Endodermal cell (in vitro differentiated cells): ENCODE measurements at places on chromosomes 2 and 18. TPM values are rescaled to one million over a fixed set of nuclear protein-coding genes. Genes with fewer than 3 reads are reported as not detected.

- DNase-seq, result no peak
- H3K27ac ChIP-seq, result no peak overlapping the region
- no peaks in the 10 kb centered on the region for H3K4me1 ChIP-seq
These were observed 125.9 kb downstream of the ANTXR1 start for GRCh38 chr2:69138793-69139459.

- no peak overlapping the region for H3K27ac ChIP-seq
- H3K4me3 ChIP-seq, result no peak overlapping the region
- H3K4me1 ChIP-seq, result no peaks in the 10 kb centered on the region
These were observed 23.1 kb upstream of the FAHD2A start for GRCh38 chr2:95379371-95379831.

GRCh38 chr18:22841840-22842239 is 91.3 kb upstream of the RBBP8 start:
- peaks cover 9% of the 10 kb centered on the region for H3K4me1 ChIP-seq
- H3K27ac ChIP-seq, result no peak overlapping the region
- H3K27me3 ChIP-seq, result no peaks in the 10 kb centered on the region
- no peak overlapping the region for H3K4me3 ChIP-seq

GRCh38 chr2:108909275-108909823 is 79.7 kb downstream of the EDAR start:
- DNase-seq, result peak; percentile 40
- H3K27me3 ChIP-seq, result no peaks in the 10 kb centered on the region
- H3K27ac ChIP-seq, result no peak overlapping the region

DNA sequence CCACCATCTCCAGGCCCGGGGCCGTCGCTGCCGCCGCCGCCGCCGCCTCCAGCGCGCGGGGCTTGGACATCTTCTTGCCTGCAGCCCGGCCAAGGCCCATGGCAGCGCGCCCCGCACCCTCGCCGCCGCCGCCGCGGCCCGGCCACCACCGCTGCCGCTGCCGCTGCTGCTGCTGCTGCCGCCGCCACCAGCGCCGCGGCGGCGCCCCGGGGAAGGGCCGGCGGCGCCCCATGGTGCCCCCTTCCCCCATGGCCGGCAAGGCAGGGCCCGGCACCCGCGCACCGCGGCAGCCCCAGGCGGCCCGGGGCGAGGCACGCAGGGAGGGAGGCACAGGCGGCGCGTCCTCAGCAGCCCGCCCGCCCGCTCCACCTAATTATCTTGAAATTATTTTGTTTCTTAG is 3057.4 kb downstream of the RPIA start:
- H3K4me1 ChIP-seq, result no peaks in the 10 kb centered on the region
- DNase-seq, result no peak
- peaks cover 5% of the 10 kb centered on the region for H3K27me3 ChIP-seq
- H3K4me3 ChIP-seq, result no peak overlapping the region
- no peak overlapping the region for H3K27ac ChIP-seq
- H3K36me3 ChIP-seq, result no peaks in the 10 kb centered on the region

DNA sequence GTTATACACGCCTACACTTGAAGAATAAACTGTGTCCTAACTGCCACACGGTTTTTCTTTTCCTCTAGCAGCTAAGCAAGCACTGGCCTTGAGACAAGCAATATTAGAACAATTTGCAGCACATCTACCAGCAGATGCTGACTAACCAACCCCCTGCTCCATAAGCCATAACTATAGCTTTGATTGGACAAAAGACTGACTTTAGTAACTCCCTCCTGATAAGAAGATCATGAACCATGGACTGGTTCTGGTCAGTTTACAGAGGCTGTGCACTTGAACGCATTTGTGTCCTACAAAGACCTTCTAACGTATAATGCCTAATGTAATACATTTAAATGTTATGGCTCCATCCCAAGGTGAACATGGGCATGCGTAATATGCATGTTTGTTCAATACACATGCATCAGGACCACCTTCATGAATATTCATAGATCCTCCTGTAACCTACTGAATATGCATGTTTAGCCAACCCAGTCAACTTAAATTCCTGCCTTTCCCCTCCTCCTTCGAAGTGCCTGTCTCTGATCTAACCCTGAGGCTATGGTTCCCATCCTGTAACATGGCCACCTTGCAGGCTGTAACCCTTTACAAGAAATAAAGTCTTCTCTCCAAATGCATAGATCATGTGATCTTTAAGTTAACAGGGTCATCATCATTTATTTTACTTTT is 26.5 kb downstream of the SLC4A5 start:
- H3K27ac ChIP-seq, result no peak overlapping the region
- H3K4me3 ChIP-seq, result no peak overlapping the region
- DNase-seq, result no peak
- H3K27me3 ChIP-seq, result no peaks in the 10 kb centered on the region
- H3K36me3 ChIP-seq, result no peaks in the 10 kb centered on the region

GRCh38 chr2:11411768-11412448 is 54.1 kb downstream of the E2F6 start:
- peak; percentile 81 for DNase-seq
- H3K4me3 ChIP-seq, result no peak overlapping the region
- H3K36me3 ChIP-seq, result no peaks in the 10 kb centered on the region
- H3K27me3 ChIP-seq, result no peaks in the 10 kb centered on the region
- H3K27ac ChIP-seq, result no peak overlapping the region
- H3K4me1 ChIP-seq, result no peaks in the 10 kb centered on the region

DNA sequence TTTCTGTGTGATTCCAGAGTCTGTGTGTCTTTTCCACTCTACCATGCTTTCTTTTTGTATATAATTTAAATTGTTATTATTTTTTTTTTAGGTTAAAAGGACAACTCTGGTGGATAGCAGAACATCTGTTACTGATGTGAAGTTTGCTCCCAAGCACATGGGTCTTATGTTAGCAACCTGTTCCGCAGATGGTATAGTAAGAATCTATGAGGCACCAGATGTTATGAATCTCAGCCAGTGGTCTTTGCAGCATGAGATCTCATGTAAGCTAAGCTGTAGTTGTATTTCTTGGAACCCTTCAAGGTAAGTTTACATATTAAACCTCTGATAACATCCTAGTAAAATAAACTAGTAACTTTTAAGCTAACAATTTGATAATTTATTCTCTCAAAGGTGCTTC is 15.3 kb downstream of the SEH1L start:
- H3K36me3 ChIP-seq, result peaks cover 79% of the 10 kb centered on the region
- H3K27ac ChIP-seq, result no peak overlapping the region
- DNase-seq, result no peak
- no peaks in the 10 kb centered on the region for H3K27me3 ChIP-seq

GRCh38 chr2:96241900-96242611 is 23.7 kb downstream of the TMEM127 start:
- DNase-seq, result no peak
- H3K27ac ChIP-seq, result no peak overlapping the region
- no peaks in the 10 kb centered on the region for H3K36me3 ChIP-seq
- H3K4me3 ChIP-seq, result no peak overlapping the region

GRCh38 chr2:113283704-113284284 is 5.1 kb upstream of the PAX8 start:
- no peak overlapping the region for H3K4me3 ChIP-seq
- no peaks in the 10 kb centered on the region for H3K36me3 ChIP-seq
- no peaks in the 10 kb centered on the region for H3K4me1 ChIP-seq
- H3K27ac ChIP-seq, result no peak overlapping the region

DNA sequence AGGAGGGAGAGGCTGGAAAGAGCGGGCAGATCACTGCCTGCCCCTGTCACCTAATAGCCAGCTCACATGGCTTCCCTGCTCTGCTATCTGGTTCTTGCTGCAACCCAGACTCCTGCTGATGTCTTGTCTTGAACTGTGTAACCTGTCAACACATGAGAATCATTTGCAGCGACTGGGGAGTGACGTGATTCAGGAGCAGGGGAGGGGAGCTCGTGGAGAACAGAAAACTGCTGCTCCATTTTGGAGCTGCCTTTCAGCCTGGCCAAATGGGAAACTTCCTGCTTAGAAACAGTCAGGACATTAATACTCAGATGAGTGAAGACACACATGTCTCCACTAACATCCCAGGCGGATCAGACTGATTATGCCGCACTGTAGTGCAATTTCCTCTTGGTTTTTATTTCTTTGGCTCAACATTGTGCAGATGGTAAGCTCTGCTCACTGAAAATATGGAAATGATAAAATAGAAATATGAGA is 38.1 kb downstream of the RPL37A start:
- no peak overlapping the region for H3K4me3 ChIP-seq
- H3K4me1 ChIP-seq, result no peaks in the 10 kb centered on the region
- H3K36me3 ChIP-seq, result no peaks in the 10 kb centered on the region
- H3K27me3 ChIP-seq, result no peaks in the 10 kb centered on the region

GRCh38 chr2:10360850-10361588 is 58.3 kb downstream of the HPCAL1 start:
- no peaks in the 10 kb centered on the region for H3K36me3 ChIP-seq
- DNase-seq, result no peak
- no peak overlapping the region for H3K4me3 ChIP-seq
- peaks cover 11% of the 10 kb centered on the region for H3K4me1 ChIP-seq
- H3K27ac ChIP-seq, result no peak overlapping the region

DNA sequence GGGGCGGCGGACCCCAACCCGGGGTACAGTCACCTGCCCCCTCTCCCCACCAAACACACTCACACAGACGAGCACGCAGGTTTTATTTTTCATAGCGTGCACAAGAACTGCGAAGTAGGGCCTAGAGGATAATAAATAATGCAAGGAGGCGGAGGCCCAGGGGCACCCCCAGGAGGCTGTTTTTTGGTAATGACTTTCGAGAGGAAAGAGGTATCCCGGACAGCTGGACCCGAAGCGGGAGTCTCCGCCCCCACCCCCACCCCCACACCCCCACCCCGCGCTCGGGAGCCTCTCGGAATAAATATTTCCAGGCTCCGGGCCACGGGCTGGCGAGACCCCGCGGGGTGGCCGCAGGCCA is 3.4 kb downstream of the CYP26B1 start:
- peaks cover 99% of the 10 kb centered on the region for H3K27me3 ChIP-seq
- no peaks in the 10 kb centered on the region for H3K4me1 ChIP-seq
- H3K27ac ChIP-seq, result no peak overlapping the region
- H3K4me3 ChIP-seq, result no peak overlapping the region

DNA sequence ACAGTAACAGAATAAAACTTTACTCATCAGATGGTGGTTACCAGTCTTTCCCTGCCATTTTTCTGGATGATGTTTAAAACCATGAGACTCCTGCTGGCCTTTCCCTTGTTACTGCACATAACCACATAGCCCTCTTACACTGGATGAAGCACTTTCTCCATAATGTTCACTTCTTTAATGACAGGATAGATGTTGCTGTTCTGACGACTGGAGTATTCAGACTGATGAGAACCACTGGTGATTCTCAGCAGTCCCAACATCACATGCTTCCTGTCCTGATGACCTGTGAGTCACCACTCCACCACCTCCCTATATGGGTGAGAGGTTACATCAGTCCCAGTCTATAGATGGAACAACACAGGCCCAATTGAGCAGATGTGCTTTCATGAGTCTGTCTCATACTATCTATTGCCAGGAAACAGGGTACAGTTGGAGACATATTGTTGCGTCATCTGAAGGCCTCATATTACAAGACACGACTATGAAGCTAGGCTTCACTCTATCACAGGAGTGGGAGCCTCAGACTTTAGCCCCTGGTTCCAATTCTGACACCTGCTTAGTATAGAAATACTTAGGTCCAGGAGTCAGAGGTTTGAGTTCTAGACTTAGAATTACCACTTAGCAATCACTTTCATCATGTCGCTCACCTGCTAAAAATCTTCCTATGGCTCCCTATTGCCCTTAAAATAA is 145.7 kb upstream of the KLF7 start:
- DNase-seq, result no peak
- peaks cover 4% of the 10 kb centered on the region for H3K4me1 ChIP-seq
- no peaks in the 10 kb centered on the region for H3K27me3 ChIP-seq
- H3K27ac ChIP-seq, result peak overlapping the region; percentile 52
- no peak overlapping the region for H3K4me3 ChIP-seq

DNA sequence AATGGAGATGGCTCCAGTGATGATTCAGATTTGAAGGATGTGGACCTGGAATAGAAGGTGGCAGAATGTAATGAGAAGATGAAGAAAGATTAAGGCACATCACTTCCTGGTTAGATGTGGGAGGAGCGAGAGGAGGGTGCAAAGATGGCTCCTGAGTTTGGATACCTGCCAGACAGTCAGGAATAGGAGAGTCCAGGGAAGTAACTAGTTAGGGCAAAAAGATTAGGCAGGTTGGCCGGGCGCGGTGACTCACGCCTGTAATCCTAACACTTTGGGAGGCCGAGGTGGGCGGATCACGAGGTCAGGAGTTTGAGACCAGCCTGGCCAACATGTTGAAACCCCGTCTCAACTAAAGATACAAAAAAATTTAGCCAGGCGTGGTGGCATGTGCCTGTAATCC is 5.6 kb downstream of the C2orf74 start:
- no peak overlapping the region for H3K4me3 ChIP-seq
- peaks cover 37% of the 10 kb centered on the region for H3K36me3 ChIP-seq
- no peak overlapping the region for H3K27ac ChIP-seq
- DNase-seq, result no peak

DNA sequence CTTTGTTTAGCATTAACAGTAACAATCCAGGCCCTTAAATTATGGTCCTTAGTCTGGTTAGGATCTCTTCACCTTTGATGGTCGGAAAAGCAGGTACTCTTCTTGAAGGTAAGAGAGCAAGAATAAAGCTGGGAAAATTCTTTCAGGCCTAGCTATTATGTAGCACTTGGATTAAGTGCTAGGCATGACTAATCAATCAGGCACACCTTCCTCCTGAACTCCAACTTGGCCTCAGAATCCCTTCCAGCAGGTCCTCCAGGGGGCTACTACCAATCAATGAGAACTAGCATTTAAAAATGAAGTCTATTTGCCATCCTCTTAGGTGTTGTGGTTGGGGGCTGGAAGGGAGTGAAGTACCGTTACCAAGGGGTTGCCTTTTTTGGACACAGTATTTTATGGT is 3.7 kb downstream of the SMYD1 start:
- no peak overlapping the region for H3K4me3 ChIP-seq
- H3K27ac ChIP-seq, result no peak overlapping the region
- no peaks in the 10 kb centered on the region for H3K36me3 ChIP-seq
- H3K4me1 ChIP-seq, result no peaks in the 10 kb centered on the region

- H3K27ac ChIP-seq, result no peak overlapping the region
- H3K36me3 ChIP-seq, result peaks cover 8% of the 10 kb centered on the region
- peak; percentile 74 for DNase-seq
- H3K4me3 ChIP-seq, result peak overlapping the region; percentile 98
These were observed 1.3 kb downstream of the COLEC12 start for GRCh38 chr18:498931-499775.

- H3K4me3 ChIP-seq, result no peak overlapping the region
- peaks cover 3% of the 10 kb centered on the region for H3K27me3 ChIP-seq
- DNase-seq, result no peak
- no peaks in the 10 kb centered on the region for H3K36me3 ChIP-seq
These were observed 90.6 kb downstream of the PAX3 start for GRCh38 chr2:222208010-222208690.

- no peaks in the 10 kb centered on the region for H3K36me3 ChIP-seq
- no peaks in the 10 kb centered on the region for H3K27me3 ChIP-seq
- H3K4me3 ChIP-seq, result no peak overlapping the region
- no peaks in the 10 kb centered on the region for H3K4me1 ChIP-seq
These were observed 60.4 kb upstream of the SLC35G4 start for GRCh38 chr18:11548916-11549551.

GRCh38 chr2:131148426-131148825 is 43.3 kb downstream of the PLEKHB2 start:
- H3K36me3 ChIP-seq, result peaks cover 73% of the 10 kb centered on the region
- DNase-seq, result no peak
- H3K4me3 ChIP-seq, result no peak overlapping the region
- no peaks in the 10 kb centered on the region for H3K27me3 ChIP-seq
- no peak overlapping the region for H3K27ac ChIP-seq
- no peaks in the 10 kb centered on the region for H3K4me1 ChIP-seq

Gene STARD6
- not detected in 2 replicates for total RNA-seq

Gene FKBP7
- total RNA-seq, result 4.5 to 6.3 TPM (median 6.1 TPM) in 3 replicates

Gene HRH4
- 0.20 to 0.52 TPM (median 0.23 TPM) in 3 replicates for total RNA-seq

Gene IL1R2
- total RNA-seq, result not detected in 2 replicates

Gene CACNB4
- 0.59 and 0.95 TPM in 2 replicates for total RNA-seq

Gene HOXD13
- total RNA-seq, result 0.35 to 0.55 TPM (median 0.40 TPM) in 3 replicates

Gene AFF3
- total RNA-seq, result 0.73 and 0.75 TPM in 2 replicates

Gene BCS1L
- total RNA-seq, result 31.5 and 36.1 TPM in 2 replicates
